RPMI8226 (cell line): ENCODE measurements at places on chromosomes 16 and 17.

DNA sequence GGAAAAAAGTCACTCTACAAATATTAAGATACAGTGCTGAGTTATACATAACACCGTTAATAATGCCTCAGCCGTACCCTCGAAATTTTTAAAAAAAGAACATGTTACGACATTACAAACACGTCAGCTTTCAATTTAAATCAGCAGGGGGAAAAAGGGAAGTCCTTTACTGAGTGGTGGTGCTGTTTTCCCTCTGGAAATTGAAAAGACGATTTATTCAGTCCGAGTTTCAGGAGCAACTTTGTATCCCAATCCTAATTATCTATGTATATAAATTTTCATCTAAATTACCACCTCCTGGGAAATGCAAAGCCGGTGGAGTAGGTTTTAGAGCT is 1.3 kb downstream of the NETO2 start:
- peak; percentile 54 for DNase-seq

DNA sequence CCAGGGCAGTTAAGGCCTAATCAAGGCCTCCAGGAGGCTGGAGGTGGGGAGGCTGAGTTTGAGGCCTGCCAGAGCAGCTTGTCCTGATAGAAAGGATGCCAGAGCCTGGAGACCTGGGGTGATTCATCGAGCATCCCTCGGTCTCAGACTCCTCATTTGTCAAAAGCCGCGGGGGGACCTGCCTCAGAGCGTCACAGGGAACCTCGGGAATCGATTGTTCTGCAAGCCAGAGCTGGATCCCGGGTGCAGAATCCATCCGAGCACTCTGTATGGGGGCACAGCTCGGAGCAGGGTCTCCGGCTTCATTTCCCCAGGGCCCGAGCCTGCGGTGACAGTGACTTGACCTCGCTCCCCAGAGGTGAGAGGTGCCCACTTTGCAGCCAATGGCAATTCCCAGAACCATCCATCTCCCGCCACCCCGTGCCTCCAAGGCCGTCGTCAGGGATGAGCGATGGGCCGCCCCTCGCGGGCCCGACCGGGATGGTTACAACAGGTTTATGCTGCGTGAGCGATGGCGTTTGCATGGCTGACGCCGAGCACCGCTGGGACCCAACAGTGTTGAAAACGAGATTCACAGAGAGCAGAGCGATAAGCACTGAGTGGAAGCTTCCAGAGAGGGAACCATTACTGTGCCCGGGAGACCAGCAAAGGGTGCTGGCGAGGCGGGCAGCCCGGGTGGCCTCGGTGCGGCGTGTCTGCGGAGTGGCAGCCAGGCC is 117.1 kb upstream of the GSE1 start:
- no peak for DNase-seq

GRCh38 chr16:11403534-11403795 is 58.2 kb downstream of the RMI2 start:
- DNase-seq = peak; percentile 76

DNA sequence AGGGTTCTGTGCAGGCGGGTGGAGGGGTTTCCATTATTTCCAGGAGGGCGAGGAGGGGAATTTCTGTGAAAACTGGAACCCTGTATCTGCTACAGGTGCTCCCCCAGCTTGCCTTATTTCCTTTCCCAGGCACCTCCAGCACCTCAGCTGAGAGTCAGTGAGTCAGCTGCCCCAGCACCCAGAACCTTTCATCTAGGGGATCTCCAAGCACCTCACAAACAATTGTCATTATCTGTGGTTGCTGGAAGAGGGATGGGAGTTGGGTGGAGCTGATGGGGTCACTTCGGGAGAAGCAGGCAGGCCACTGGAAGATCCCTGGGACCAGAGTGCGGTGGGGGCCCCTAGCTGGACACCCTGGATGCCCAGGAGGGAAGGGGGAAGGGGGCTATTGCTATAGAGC is 10.0 kb upstream of the CLUH start:
- DNase-seq = no peak

- no peak for DNase-seq
These were observed 3.7 kb upstream of the ZDHHC1 start for GRCh38 chr16:67419931-67420330.

DNA sequence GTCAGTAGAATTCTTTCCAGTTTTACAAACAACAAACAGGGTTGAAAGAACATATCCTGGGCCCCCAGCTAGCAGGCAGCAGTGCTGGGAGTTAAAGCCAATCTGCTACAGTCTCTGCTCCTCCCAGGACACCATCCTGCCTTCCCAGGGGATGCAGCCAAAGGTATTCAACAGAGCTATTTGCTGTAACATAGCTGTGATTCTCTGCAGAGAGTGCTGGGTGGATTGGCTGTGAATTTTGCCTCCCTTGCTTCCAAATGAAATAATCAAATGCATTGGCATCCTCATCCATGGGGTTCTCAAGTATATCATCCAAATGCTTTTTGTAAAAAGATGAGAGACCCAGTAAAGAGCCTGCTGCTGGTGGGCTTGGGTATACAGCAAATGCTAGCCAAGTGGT is 124.3 kb downstream of the NPIPB5 start:
- DNase-seq = no peak

- no peak for DNase-seq
These were observed 4.3 kb downstream of the SLC16A3 start for GRCh38 chr17:82232876-82233785.

GRCh38 chr16:88569985-88570690 is at the start of gene ZC3H18:
Gene ZC3H18, plus strand, starts transcription at chr16:88570403. Its CDS starts 6,721 bp downstream, at chr16:88577124.
- peak; percentile 96 for DNase-seq

GRCh38 chr17:45310380-45311324 is 6.2 kb downstream of the MAP3K14 start:
- peak; percentile 69 for DNase-seq

GRCh38 chr16:30491229-30491628 is 18.7 kb downstream of the ITGAL start:
- no peak for DNase-seq

GRCh38 chr17:18185391-18185790 is 1.8 kb downstream of the ALKBH5 start:
- peak; percentile 40 for DNase-seq

- DNase-seq = no peak
These were observed 4.5 kb upstream of the CBX8 start for GRCh38 chr17:79801156-79802038.

DNA sequence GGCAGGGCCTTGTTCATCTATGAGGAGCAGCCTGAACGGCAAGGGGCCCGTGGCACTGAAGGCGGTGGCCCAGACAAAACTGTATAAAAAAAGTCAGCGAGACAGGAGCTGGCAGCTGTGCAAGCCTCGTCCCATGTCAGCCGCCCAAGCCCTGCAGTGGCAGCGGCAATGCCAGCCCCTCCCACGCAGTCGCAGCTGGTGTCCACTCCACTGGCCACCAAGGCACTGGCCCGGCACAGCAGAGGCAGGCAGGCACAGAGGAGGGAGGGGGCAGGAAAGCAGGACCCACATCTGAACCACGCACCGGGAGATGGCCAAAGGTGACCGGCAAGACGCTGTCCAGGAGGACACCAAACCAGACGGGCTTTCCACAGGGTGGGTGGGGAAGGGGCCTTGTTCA is 15.9 kb upstream of the C16orf95 start:
- DNase-seq = no peak

DNA sequence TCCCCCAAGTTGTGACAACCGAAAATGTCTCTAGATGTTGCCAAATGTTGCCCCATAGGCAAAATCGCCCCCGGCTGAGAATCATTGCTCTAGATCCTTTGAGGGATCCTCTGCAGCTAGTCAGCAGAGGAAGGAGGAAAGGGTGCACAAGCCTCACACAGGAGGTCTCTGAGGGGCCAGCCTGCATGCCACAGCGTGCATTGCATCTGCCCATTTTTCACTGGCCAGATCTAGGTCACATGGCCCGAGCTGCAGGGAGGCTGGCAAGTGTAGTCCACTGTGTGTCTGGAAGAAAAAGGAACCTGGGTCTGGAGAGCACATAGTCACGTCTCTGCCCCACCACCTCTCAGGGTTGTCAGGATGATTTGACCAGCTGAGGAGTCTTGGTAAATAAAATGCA is 138.2 kb downstream of the CCT6B start:
- no peak for DNase-seq

GRCh38 chr16:85355515-85355837 is 243.2 kb upstream of the CIBAR2 start:
- no peak for DNase-seq

DNA sequence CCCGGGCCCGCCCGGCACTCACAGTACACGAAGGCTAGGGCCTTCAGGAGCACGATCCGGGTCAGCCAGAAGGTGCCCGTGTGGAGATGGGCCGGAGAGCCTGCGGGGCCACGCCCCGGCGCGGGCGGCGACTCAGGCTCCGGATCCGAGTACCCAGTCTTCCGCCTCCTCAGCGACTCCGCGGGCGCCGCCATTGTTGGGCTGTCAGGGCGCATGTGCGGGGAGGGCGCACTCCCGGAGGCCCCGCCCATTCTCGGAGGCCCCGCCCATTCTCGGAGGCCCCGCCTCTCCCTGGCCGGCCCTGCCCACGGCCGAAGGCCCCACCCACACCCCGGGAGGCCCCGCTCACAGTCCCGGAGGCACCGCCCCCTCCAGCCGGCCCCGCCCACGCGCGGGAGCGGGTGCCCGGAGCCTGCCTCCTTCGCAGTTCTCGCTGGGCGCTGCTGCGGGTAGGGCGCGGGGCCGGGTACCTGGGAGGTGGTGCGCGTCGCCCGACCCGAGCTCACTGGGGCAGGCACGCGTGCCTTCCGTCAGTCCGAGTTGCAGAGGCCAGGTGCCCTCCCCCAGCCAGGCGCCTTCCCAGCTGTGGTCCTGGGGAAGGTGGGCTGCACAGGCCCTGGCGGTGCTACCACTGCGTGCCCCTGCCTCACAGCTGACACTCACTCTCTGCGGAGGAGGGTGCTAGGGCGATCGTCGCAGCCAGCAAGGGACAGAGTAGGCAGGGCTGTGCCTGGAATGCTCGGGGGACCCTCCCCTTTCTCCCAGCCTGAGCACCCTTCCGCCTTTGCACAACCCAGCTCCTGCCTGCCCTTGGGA is at the start of gene LMF1:
LMF1 (minus strand) TSS at position 219 of the 816 bp plus-strand sequence; CDS start at position 215, 4 bp downstream.
- peak; percentile 96 for DNase-seq

DNA sequence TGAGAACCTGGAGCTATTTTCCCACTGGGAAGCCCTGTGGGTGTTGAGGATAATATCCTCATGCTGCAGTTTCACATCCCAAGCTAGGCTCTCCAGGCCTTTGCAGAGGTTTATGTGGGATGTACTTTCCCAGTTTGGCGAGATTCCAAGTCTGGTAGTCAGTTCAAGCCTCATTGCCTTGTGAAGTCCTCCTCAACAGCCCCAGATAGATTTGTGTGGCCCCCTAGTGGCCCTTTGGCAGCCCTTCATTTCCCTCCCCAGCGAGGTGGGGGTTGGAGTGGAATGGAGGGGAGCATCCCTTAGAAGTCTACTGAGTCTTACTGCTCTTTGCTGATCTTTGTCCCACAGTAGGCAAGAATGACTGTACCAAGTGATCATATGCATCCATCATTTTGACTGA is 137.9 kb downstream of the CDH11 start:
- DNase-seq = peak; percentile 48

DNA sequence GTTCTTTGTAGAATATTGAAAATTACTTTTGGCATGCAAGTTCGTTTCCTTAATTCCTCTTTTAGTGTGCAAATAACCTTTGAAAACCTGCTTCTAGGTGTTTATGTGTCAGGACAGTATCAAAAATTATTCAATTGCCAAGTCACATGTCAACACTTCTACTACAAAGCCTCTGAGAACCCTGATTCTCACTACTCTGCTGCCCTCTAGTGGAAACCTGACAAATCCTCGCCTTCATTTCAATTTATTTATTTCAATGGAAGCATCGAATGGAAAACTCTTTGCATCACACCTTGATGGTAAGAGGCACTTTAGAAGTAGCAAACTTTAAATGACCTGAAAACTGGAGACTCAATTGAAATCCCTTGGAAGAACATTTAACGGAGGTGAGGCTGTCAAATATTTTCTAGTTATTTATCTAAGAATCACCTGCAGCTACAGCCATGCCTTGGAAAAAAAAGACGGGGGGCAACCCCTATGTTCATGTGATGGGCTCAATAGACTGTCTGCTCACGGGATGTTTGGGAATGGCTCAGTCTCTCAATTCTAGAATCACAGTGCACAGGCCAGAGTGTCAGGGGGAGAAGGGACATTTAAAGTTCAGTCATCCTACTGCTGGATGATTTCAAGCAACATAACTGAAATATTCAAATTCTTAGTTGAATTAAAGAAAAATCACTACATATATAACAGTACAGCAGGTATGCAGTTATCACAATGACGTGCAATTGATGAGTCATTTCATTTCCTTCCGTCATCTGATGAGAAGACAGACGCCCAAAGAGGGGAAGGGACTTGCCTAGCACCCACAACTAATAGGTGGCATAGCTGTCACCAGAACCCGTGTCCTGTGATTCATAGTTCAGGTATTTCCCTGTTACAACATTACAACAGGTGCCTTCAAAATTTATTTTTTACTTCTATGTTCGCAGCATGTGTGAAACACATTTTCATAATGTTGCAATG is 563.9 kb downstream of the TOX3 start:
- peak; percentile 76 for DNase-seq

DNA sequence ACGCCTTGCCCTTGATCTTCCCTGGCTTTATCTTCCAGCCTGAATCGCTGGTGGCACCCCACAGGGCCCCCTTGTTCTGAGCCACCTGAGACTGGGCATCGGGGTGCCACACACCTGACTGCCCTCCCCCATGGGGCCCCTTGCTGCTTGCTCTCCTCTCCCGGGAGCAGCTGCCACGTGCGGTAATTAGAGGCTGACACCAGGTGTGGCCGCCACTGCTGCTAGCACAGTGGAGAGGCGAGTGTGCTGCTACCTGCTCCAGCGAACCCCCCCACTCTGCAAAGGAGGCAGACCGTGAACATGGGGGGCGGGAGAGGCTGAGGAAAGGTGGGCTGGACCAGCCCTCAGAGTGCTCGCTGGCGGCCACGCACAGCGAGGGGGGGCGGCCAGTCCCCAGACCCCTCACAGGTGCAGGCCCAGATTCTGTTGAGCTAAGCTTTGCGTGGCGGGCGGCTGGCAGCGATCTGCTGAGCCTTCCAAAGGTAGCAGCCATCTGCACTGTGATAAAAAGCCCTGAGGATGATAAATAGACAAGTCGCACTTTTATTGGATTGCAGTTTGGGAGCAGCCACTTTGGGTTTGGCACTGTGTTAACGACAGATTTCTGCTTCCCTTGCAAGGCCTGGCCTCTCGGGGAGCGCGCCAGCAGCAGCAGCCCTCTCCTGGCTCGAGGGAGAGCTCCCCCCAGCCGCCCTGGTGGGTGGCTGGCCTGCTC is 167.9 kb upstream of the GSE1 start:
- DNase-seq = peak; percentile 91

DNA sequence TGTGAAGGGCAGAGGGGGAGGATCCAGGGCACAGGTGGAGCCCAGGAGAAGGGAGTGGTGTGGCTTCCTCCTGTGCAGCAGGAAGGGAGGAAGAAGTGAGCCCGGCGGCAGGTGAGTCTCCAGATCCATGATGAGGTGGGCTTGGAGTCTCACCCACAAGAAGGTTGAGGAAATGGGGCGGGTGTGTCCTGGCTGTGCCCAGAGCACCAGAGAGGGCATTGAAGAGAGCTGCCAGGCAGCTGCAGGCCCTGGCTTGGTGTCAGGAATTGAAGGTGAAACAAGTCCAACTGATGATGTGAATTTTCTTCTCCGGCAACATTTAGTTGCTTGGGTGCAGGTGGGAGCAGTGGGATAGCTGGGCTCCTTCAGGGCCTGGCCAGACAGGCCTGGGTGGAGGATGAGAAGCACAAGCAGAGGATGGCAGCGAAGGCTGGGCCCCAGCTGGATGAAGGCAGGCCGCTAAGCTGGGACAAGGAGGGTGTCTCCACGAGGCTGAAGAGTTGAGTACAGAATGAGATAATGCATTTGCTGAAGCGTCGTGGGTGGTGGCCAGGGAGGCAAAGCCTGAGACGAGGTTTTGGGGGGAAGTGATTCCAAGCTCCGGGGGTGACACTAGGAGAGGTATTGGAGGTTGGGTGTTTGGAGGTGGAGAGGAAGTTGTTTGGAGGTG is 18.3 kb downstream of the NT5M start:
- DNase-seq = no peak

GRCh38 chr17:31248986-31249834 is 47.8 kb downstream of the OMG start:
- no peak for DNase-seq
